ENCODE measurements at places on chromosomes 11 and 22.

DNA sequence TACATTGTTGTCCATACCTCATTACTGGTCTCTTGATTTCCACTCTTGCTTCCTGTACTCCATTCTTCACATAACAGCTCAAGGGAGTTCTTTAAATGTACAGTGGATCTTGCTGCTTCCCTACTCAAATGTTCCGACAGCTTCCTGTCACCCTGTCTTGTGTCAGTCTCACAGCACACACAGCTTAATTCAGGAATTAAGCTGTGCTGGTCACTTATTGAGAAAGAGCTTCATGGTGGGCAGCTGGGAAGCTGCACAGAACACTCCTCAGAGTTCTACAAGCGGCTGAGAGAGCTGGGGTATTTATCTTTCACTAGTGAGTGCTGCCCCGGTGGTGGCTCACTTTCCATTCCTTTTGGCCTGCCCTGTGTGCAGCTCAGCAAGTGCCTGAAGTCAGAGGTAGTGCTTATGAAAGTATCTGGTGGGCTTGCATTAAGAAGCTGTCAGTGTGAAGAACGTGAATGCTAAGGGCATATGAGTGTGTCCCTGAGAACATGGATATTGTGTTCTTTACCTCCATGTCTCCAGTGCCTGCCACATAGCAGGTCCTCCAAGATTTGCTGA lies 48.7 kb downstream of the KCNQ1OT1 start:
- no peak for DNase-seq

GRCh38 chr22:41289671-41290070 lies 3.7 kb upstream of the RANGAP1 start:
- no peak for DNase-seq

DNA sequence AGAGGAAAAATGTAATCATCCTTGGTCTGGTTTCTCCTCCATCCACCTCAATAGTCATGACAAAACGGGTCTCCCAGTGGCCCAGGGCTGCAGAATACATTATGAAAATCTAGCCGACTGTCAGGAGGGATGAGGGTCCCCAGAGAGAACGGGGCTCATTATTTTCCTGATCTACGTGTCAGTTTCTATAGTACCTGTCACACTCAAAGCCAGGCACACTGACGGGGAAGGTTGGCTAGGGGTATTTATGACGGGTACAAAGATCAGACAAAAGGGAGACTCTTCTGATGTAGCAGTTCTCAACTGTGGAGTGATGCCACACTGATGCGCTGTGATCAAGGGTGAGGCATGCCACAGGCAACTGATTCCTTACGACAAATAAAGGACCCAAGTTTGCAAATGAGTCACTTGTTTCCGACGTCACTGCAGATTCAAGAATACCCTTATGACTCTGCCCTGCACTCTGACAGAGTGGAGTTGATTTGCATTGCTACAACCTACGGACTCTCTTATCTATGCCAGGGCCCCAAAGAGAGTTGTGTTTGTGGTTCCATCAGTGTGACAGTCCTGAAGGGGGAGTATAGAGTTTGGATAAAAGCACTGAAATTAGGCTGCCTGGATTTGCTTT lies 188.2 kb upstream of the TBCEL start:
- DNase-seq: no peak

- DNase-seq: peak; percentile 13
Measured at GRCh38 chr11:73645972-73646631, at the start of gene PLEKHB1. PLEKHB1 (plus strand) TSS chr11:73646581; CDS start chr11:73646609, 28 bp downstream.

GRCh38 chr22:25900880-25901279 lies 158.9 kb downstream of the MYO18B start:
- DNase-seq: no peak

GRCh38 chr11:110301032-110301431 lies 4.6 kb upstream of the RDX start:
- DNase-seq: no peak

DNA sequence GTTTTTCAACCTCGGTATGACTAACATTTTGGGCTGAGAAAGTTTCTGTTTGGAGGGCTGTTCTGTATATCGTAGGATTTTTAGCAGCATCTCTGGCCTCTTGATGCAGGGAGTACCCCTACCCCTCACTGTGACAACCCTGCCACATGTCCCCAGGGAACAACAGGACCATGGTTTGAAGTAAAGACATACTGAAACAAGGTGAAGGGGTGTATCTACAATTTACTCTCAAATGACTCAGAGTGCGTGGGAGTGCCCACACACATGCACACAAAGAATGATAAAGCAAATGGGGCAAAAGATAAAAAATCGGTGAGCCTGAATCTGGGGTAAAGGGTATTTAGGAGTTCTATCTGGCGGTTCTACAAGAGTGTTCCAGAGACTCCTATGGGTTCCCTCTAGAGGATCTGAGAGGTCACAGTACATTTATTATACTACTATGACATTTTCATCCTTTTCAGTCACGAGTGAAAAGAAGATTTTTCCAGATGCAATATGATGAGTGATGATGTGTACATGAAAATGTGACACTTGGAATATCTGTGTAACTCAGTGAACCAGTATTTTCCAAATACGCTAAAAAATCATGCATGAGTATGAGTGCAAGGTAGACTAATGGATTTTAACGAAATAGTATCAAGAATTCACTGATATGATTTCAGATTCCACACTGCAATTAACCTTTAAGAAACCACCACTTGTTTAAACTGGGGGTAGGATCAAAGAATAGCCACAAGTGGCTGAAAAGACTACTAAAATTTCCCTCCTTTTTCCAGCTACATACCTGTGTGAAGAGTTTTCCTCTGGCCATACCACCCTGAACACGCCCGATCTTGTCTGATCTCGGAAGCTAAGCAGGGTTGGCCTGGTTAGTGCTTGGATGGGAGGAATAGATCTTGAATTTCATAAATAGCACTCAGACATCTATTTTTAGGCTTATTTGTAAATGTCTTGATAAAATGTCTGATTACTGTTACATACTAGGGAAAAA lies 56.3 kb upstream of the YPEL1 start:
- DNase-seq: no peak

- no peak for DNase-seq
Measured at GRCh38 chr11:38593649-38594048, 1995.6 kb upstream of the RAG2 start.

- no peak for DNase-seq
Measured at GRCh38 chr11:47899801-47900200, 51.7 kb upstream of the NUP160 start.

DNA sequence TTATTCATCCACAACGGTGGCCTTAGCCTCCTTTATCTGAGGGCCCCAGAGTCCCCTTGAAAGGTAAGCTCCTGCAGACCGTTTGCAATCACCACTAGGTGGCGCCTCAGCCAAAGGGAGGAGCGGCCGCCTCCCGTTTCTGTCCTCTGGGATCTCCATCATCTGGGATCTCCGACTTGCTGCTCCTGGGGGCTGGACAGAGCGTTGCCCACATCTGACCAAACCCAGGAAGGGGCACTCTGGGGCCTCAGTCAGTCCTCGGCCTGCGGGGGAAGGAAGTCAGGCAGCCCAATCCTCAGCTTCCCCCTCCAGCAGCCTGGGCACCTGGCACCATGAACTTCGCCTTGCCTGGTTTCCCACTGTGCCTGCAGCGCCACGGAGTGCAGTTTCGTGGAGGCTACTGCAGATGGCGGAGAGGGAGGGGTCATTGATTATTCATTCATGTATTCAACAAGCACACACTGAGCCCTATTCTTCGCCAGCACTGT lies 23.5 kb downstream of the TP53I11 start:
- DNase-seq: peak; percentile 87

DNA sequence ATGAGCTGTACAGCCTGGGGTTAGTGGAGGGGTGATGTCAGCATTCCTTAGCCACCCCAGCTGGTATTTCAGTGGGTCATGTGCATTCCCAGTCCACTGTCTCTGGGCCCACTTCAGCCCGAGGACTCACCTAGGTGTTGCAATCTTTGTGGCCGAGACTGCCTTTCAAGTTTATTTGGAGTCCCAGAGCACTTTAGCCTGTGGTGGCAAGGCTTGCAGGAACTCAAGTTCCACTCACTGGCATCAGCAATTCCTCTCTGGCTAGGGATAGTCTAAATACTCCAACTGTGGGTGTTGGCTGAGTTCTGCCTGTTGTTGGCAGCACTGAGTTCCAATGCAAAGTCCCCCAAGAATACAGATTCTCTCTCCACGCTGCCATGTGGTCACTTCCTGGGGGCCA lies 191.6 kb upstream of the PGR start:
- no peak for DNase-seq

- DNase-seq: no peak
Measured at GRCh38 chr11:93160808-93161207, 37.0 kb downstream of the SLC36A4 start.

DNA sequence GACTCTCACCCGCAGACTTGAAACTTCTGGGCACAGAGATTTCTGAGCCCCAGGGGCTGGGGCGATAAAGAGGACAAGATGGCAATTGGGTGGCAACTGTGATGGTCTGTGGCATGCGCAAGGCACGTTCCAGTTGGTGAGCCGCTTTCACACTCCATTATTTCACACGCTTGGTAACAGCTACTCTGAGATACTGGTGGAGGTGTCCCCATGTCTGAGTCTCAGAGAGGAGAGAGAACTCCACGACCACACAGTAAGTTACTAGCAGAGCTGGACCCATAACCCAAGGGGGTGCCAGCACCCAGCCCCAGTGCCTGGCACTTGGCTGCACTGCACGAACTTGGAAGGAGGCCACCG lies 6.0 kb upstream of the KCNJ4 start:
- no peak for DNase-seq

DNA sequence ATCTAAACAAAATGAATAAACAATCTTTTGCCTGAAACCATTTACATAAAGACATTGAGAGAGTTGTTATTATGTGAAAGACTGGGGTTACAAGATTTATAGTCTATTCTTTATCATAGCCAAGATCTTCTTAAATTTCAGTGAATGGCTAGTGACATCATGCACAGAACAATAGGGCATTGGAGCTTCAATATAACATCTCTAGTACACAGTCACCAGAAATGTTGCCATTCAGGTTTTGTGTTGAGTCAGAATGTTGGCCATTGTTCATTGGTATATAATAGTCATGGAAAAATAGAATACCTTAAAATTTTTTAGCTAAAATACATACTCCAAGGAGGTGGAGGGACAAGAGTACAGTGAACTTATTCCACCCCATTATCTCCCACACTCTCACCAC lies 44.3 kb downstream of the SLC5A12 start:
- no peak for DNase-seq

GRCh38 chr11:66006891-66007176 lies 4.5 kb downstream of the BANF1 start:
- no peak for DNase-seq

DNA sequence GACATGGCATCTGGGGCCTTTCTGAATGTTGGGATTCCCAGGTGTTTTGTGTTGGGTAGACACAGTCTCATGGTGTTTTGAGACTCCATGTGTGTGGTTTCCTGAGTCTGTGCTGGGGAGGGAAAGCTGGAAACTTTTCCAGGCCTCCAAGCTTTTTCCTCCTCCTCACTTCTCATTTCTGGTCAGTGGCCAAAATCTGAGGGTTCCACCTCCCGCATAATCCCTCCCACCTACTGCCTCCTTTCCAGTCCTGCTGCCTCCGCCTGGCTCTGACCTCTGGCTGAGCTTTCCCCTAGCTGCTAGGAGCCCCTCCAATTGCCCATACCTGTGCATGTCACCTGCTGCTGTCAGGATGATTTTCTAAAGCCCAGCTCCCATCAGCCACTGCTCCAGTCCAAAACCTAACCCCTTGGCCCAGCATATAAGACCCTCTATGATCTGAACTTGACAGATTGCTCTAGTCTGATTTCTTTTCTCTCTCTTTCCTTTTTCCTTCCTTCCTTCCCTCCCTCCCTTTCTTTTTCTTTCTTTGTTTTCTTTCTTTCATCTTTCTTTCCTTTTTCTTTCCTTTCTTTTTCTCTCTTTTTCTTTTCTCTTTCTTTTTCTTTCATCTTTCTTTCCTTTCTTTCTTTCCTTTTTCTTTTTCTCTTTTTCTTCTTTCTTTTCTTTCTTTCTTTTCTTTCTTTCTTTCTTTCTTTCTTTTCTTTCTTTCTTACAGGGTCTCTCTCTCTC lies 51.4 kb upstream of the NECTIN1 start:
- no peak for DNase-seq
